IgD-negative memory B cell (primary cell): ENCODE measurements at places on chromosomes 5 and 9. TPM values are rescaled to one million over a fixed set of nuclear protein-coding genes. Genes with fewer than 3 reads are reported as not detected.

Gene CDO1
- polyA plus RNA-seq = not detected

Gene MARCOL
- polyA plus RNA-seq = not detected

Gene GNA14
- polyA plus RNA-seq = not detected

Gene PLPP7
- polyA plus RNA-seq = 1.7 TPM

Gene SWI5
- polyA plus RNA-seq = 25.4 TPM

Gene LCN2
- 1.5 TPM for polyA plus RNA-seq

Gene TMEM174
- not detected for polyA plus RNA-seq

Gene BICD2
- 32.8 TPM for polyA plus RNA-seq

Gene DMGDH
- polyA plus RNA-seq = 0.70 TPM

Gene LHFPL2
- 9.1 TPM for polyA plus RNA-seq

Gene LEAP2
- 1.4 TPM for polyA plus RNA-seq

Gene TXNDC8
- not detected for polyA plus RNA-seq

Gene APBA1
- not detected for polyA plus RNA-seq

Gene GDF9
- not detected for polyA plus RNA-seq

Gene FIBCD1
- polyA plus RNA-seq = not detected

Gene MORN5
- not detected for polyA plus RNA-seq

Gene LCN12
- not detected for polyA plus RNA-seq

Gene SRD5A1
- polyA plus RNA-seq = 14.9 TPM

Gene CDC20B
- not detected for polyA plus RNA-seq

Gene TNFSF15
- polyA plus RNA-seq = 0.03 TPM

Gene IRX4
- not detected for polyA plus RNA-seq

Gene OR1Q1
- polyA plus RNA-seq = not detected

Gene PCDHB2
- polyA plus RNA-seq = not detected

Gene TRMT10B
- polyA plus RNA-seq = 20.0 TPM

Gene ANKRD55
- polyA plus RNA-seq = 1.5 TPM

Gene GPR151
- polyA plus RNA-seq = not detected

Gene KIAA0825
- 0.84 TPM for polyA plus RNA-seq

Gene SPATA31A3
- polyA plus RNA-seq = not detected

Gene CDH9
- not detected for polyA plus RNA-seq
